Left lung (tissue), 14 donors: ENCODE measurements at places on chromosomes 11 and 22. TPM values are rescaled to one million over a fixed set of nuclear protein-coding genes. Genes with fewer than 3 reads are reported as not detected.

DNA sequence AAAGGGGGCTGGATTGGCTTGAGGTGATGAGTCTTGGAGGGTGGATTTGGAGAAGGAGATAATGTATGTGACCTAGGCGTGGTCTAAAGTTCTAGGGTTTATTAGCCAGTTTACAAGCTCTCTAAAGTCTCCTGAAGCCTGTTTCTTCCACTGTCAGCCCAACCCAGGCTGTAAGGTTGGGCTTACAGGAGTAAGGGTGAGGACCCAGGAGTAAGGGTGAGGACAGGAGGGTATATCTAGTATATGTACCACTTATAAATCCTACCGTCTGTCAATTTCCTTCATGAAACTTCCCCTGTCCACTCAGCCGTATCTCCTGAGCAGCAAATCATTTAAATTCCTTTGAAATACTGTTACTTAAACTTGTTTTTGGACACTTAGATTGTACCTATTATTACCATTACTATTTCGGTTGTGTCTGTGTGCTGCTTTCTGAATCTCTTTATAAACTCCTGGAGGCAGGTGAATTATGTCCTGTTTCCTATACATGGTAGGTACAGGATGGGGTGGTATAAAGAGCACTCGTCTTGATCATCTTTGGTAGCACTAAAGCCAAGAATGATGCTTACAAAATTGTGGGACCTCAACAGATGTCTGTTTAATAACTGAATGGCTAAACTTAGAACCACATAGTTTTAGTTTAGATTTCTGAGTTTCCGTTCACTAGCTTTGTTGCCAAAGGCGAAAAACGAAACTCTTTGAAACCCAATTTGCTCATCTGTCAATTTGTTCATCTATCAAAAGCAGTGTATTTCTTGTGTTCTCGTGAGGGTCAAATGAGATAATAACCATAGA lies 192.0 kb downstream of the GRIK4 start:
- no peak for DNase-seq

DNA sequence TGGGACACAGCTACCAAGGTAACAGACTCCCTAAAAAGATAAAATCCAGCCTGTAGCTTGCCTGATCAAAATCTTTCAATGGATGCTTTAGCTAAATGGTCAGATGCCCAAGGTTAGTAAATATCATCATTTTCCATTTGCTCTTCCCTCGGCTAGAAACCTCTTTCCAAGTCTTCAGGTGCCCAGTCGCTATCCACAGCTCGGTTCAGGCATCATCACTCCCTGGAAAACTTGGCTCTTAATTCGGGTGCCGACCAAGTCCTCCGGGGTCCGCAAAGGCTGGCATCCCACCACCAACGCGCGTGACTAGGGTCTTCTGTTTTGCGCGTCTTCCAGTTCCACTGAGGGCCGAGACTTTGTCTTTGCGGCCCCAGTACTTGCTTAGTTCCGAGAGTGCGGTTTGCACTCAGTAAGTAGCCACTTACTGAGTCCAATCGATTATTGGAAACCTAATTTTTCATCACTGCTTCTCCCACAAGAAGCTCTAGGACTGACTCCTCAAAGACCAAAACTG lies 44.3 kb downstream of the OR4D9 start:
- no peak for DNase-seq

C1QTNF4 gene
- 0.21 TPM for total RNA-seq

DNA sequence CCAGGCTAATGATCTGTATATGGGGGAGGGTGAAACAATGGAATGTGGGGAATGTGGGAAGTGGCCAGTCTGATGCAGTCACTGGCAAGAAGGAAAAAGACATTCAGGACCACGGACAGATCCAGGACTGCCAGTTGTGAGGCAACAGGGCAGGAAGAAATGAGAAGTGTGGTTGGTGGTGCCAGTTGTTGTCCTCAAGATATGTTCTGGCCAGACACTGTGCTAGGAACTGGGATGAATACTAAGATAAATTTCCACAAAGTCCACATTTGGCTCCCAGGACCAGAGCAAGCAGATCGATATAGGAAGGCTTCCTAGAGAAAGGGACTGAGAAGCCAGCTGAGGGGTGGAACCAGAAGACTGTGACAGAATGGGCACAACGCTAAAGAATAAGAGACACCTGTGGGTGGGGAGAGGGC lies 6.8 kb upstream of the TPBGL start:
- DNase-seq: peak; percentile 49

- DNase-seq: peak; percentile 37
Measured at GRCh38 chr11:6608011-6608410, 4.0 kb downstream of the TAF10 start.

DNA sequence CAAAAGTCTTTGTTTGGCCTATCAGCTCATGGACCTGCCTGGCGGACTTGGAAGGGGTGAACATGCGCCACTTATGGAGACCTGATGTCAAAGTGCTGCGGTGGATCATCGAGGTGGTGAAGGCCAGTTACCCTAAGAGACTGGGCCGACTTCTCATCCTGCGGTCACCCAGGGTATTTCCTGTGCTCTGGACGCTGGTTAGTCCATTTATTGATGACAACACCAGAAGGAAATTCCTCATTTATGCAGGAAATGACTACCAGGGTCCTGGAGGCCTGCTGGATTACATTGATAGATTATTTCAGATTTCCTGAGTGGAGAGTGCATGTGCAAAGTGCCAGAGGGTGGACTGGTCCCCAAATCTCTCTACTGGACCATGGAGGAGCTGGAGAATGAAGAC lies 17.9 kb downstream of the ALKBH3 start:
- DNase-seq: no peak

ATG16L2 gene
- total RNA-seq: 87.3 TPM

OR2D2 gene
- 0.24 TPM for total RNA-seq

ROBO4 gene
- total RNA-seq: 38.2 TPM

- peak; percentile 16 for DNase-seq
Measured at GRCh38 chr11:21514316-21514715, 678.6 kb upstream of the ANO5 start.

DNA sequence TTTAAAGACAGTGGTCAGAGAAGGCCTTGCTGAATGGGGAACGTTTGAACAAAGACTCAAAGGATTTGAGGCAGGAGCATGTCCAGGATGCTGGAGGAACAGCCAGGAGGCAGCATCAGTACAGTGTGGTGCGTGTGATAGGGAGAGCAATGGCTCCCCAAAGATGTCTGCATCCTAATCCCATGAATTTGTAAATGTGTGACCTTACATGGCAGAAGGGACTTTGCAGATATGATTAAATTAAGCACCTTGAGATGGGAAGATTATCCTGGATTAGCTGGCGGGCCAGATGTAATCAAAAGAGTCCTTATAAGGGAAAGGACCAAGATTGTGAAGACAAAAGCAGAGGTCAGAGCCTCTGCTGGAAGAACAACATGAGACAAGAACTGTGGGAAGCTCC lies 24.6 kb upstream of the FAT3 start:
- DNase-seq: no peak

P2RX6 gene
- total RNA-seq: 0.20 TPM

DNA sequence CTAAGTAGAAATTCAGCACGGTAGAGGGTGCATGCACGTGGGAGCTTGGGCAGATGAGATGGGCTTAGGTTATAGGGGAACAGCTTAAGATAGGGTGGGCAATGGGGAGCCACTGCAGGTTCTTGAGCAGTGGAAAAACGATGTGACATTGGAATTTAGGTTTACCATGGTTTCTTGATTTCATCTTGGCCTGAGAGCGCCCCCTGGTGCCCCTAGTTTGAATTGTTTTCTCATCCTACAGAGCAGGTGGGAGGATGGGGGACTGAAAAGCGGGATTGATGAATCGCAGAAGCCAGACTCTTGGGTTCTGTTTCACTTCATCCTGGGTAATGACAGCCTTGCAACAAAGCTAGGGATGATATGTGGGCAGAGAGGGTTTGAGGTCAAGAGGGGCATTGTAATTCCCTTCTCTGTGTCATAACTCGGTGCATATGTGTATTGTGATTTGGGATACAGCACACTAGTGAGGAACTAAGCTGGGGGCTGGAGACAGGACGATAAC lies 6.7 kb upstream of the MCAM start:
- peak; percentile 69 for DNase-seq

GRCh38 chr22:50630376-50630775 lies 2.4 kb upstream of the ARSA start:
- DNase-seq: no peak

DNA sequence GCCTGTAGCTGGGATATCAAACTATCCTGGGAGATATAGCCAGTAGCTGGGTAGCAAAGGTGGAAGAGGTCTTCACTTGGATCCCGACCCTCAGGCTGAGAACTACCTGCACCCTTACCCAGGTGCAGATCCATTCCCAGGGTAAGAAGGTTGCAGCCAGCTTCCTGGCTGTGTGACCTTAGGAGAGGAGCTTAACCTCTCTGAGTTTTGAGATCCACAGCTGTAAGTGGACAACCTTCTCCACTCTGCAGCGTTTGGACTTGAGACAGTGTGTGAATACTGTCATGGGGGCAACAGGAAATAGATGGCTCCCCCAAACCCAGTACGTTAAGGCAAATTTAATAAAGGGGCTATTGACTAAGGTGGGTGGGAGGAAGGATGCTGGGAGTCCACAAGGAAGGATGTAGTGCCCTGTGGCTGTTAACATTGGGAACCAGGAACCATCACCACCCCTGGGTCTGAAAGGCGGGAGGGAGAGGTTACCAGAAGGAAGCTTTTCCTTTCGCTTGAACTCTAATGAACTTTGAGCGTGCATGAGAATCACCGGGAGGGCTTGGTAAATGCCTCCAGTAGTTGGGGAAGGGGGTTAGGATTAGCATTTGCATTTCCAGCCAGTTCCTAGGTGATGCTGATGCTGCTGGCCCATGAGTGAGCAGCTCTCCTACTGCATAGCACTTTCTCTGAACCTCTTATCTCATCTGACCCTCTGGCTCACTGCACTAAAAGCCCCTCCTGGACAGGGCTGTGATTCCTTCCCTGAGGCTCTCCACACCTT lies 24.4 kb downstream of the SGSM1 start:
- DNase-seq: no peak

DNA sequence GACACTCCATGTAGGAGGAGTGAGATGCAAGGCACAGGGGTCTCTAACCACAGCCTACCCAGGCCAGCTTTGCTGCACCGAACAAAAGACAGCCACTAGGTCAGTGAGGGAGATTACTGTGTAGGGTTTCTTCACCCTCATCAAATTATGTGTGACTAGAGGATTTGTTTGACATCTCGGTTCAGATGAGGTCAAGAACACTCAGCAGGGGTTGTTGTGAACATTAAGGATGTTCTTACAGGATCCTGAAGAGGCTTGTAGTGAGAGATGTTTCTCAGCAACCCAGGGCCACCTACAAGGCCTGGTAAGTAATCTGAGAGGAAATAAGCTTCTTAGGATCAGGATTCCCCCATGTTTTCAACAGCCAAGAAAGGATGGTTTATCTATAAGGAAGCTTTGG lies 202.1 kb downstream of the NXPE2 start:
- no peak for DNase-seq

GRCh38 chr11:74373382-74373781 lies 24.9 kb downstream of the PGM2L1 start:
- no peak for DNase-seq

RFPL3 gene
- total RNA-seq: not detected

- no peak for DNase-seq
Measured at GRCh38 chr11:117600234-117600783, 196.7 kb downstream of the DSCAML1 start.

DNA sequence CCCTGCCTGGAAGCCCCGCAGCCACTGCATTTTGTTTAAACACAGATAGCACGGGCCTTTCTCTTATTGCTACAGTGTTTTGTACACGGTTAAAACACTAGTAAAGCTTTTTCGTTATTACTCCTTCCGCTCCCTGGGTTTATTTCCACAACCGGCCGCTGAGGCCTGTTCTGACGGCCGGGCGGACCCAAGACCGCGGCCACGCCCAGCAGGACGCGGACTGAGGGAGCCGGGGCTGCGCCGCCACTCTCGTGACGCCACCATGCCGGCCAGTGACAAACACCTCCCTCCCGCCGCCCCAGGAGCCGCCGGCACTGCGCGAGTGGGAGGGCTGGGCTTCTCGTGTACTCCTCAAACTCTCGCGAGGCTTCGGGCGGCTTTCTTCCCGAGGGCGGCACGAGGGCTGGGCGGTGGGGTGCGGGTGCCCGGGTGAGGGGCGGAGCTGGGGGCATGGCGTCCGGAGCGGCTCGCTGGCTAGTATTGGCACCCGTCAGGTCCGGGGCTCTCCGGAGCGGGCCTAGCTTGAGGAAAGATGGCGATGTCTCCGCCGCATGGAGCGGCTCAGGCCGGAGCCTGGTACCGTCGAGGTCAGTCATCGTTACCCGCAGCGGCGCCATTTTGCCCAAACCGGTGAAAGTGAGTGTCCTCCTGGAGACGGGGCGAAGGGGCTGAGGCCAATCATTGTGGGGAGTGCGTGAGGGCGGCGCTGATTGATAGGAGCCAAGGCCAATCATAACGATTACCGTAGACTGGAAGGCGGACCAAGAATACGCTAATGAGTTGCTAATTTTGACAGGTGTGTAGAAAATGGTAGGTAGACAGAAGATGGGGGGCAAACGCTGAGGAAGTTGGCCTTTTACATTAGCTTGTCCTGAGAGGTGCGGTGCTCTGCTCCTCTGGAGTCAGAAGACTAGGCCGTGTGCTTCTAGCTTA lies at the start of gene SMDT1:
TSS of gene SMDT1 (plus strand) at position 382 of the 933 bp plus-strand sequence. CDS start at position 451, 69 bp downstream.
- DNase-seq: peak; percentile 98

- DNase-seq: no peak
Measured at GRCh38 chr11:24556693-24557092, 59.8 kb downstream of the LUZP2 start.

DNA sequence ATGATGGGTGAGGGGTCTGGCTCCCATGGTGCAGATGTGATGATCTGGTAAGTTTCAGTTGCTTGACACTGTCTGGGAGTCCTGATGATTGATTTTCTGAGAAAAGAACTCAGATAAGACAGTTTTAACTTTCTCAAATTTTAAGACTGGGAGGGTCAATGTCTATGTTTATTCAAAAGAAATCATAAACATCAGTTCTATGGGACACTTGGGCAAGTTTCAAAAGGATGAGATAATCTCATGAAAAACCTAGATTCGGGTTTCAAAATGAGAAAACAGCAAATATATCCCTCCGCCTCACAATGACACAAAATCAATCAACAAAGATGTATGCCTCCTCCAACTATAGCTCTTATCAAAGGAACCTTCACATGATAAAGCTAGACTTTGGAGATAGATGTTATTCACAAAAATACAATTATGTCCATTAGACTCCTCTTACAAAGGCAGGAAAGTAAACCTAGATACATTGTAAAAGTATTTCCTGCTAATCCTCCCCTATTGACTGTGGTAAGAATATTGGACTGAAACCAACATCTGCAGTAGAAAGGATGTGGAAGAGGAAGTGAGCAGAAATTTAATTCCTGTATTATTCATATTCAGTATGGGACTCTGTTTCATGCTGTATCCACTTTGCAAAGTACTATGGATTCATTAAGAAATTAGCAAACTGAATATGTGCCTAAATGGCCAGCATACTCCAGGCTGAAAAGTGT lies 21.6 kb downstream of the SVIP start:
- no peak for DNase-seq

DNA sequence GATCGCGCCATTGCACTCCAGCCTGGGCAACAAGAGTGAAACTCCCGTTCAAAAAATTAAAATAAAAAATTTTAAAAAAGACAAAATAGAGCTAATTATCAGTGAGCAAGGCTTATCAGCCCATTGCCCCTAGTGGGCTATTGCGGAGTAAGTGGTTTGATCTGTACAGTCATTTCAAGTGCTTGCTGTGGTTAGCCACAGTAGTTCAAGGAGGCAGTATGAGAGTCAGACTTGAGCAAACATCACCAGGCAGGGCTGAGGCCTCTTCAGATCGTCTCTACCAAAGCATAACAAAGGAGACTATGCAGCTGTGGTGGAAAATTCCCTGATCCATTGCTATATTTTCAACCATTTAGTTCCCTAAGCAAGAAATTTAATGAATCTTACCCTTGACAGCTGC lies 4.3 kb upstream of the SBF2 start:
- DNase-seq: no peak

SPDYC gene
- total RNA-seq: not detected

PHF21B gene
- total RNA-seq: 0.24 TPM

MPPED1 gene
- not detected for total RNA-seq

GRCh38 chr11:121213362-121213893 lies 79.1 kb upstream of the SC5D start:
- DNase-seq: no peak
